ENCODE measurements at places on chromosomes 2 and 18.

DNA sequence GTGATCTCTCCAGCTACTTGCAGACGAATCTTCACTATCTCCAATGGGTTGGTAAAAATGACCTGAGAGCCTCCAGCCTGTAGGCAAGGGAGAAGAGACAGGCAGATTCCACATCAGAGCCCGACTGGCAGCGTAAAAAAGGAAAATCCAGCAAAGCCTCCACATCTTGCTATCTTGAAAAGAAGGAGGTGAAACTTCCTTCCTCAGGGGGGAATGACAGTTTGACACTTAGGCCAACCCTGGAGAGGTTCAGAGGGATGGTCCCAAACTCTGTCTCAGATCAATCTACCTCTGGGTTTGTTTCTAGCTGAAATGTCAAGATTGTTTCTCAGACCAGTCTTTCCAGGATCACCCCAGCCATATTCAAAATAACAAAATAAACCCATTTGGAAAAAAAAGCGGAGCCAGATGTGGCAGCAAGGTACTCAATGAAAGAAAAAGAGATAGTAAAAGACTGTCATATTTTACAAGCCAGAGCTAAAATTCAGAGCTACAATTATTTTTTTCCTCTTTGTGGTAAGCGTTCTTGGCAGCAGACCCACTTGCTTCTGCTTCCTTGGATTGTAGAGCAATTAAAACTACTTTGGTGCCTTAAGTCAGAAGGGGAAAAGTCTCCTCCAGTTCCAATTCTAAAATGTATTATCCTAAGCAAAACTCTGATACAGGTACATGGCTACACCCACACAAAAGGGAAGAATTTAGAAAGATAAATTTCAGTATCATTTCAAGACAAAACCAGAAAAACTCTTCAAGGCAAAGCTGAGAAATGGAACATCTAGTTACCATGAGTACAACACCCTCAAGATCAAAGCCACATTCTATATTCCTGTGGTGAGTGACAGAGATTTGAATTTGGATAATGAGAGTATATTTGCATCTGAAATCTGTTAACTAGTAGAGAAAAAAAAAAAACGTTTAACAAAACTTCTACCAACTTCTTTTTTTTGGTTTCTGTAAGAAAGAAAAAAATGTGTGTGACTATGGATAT is 100.1 kb downstream of the SLC25A12 start:
- no peak for DNase-seq

GRCh38 chr2:39550701-39551285 is 113.7 kb upstream of the MAP4K3 start:
- no peak for DNase-seq

GRCh38 chr2:25276569-25277465 is 64.9 kb downstream of the DNMT3A start:
- no peak for DNase-seq

GRCh38 chr18:57804557-57804956 is 1.4 kb upstream of the ATP8B1 start:
- no peak for DNase-seq

GRCh38 chr18:24181806-24182205 is 42.9 kb downstream of the CABYR start:
- DNase-seq = no peak

GRCh38 chr2:44927985-44928482 is 13.5 kb upstream of the SIX3 start:
- peak; percentile 50 for DNase-seq

DNA sequence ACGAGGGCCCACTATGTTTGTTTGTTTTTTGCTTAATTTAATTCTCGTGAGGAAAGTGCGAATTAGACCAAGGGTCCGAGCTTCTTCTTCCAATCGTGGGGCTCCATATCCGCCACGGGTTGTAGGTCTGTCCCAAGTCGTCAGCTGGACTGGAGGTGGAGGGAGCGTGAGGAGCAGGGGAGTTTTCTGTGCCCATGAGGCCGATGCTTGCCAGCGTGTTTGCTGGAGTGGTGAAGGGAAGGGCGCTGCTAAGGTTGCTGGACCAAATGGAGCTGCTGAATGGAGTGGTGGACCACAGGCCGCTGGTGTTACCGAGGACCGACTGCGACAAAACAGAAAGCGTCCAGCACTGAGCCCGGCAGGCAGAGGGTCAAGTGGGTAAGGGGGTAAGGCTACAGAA is 43.7 kb downstream of the ZAP70 start:
- DNase-seq = no peak

DNA sequence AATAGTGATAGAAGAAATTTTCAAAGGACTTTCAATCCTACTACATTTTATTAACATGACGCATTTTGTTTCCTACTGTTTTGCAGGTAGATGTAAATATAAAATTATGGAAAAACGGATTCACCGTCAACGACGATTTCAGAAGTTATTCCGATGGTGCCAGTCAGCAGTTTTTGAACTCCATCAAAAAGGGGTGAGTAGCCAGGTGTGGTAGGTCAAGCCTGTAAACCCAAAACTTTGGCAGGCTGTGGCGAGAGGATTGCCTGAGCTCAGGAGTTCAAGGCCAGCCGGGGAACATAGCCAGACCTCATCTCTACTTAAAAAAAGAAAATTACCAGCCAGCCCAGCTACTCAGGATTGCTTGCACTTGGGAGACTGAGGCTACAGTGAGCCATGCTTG is 33.0 kb upstream of the MFSD2B start:
- DNase-seq = no peak

- no peak for DNase-seq
Measured at GRCh38 chr2:37652199-37652640, 19.2 kb downstream of the CDC42EP3 start.

GRCh38 chr2:230866756-230867523 is 2.2 kb downstream of the ITM2C start:
- DNase-seq = no peak

DNA sequence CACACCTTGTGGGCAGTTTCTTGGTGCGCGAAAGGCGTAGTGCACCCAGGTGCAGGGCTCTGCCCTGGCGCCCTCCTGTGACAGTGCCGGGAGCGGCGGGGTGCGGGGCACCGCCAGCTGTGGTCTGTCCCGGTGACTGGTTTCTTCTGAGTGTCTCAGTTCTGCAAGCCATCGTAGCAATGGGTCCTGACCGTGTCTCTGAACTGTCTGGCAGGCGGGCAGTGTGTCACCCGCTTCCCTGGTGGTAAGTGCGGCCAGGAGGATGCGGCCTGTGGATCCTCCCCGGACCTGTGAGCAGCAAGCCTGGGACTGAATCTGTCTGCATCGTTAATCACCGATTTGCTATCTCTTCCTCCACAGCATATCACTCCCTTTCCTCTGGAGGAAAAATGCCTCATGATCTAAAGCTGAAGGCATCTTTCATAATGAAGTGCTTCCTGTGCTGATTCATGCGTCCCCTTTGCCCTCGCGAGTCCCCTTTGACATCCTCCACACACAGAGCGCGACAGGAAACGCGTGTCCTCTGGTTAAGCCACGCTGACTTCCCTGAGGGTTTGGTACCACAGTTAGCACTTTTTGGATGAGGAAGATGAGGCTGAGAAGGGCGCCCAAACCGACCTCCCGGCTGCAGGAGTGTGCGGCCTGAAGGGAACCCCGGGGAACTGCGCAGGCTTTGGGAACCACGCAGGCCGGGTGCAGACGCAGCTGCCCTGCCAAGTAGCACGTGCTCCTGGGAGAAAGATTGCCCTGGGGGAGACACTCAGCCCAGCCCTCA is 416.0 kb upstream of the HS6ST1 start:
- DNase-seq = no peak

GRCh38 chr2:82233806-82234205 is 1929.3 kb upstream of the LRRTM1 start:
- DNase-seq = no peak
